ENCODE measurements at places on chromosomes 3 and 15.

GRCh38 chr3:190076601-190077394 lies 43.9 kb downstream of the P3H2 start:
- no peak for DNase-seq

GRCh38 chr15:80487839-80488390 lies 83.7 kb downstream of the ARNT2 start:
- no peak for DNase-seq

DNA sequence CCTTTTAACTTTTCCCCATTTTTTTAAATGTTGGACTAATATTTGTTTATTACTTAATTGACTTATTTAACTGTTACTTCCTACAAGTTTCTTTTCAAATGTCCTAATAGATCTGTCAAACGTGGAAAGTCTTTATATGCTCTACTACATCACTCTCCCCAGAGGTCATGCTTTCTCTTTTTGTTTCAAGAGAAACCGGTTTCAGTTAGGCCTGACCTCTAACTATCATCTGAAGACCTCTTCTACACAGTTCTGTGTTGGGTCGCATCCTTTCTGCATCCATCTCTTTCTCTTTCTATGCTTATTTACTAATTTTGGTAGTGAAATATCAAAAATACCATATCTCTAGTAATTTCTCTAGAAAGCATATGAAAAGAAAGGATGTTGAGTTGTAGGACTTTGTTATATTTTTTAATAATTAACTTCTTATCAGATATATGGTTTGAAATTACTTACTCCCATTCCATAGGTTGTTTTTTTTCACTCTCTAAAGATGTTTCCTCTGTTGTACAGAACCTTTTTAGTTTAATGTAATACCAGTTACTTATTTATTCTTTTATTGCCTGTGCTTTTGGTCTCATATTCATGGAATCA lies 781.2 kb upstream of the ARPP21 start:
- no peak for DNase-seq

GRCh38 chr3:17130956-17131355 lies 246.2 kb downstream of the PLCL2 start:
- DNase-seq, result no peak

GRCh38 chr3:30245858-30246622 lies 360.4 kb upstream of the TGFBR2 start:
- no peak for DNase-seq

- peak; percentile 55 for DNase-seq
Measured at GRCh38 chr3:37768107-37768809, 93.4 kb upstream of the CTDSPL start.

DNA sequence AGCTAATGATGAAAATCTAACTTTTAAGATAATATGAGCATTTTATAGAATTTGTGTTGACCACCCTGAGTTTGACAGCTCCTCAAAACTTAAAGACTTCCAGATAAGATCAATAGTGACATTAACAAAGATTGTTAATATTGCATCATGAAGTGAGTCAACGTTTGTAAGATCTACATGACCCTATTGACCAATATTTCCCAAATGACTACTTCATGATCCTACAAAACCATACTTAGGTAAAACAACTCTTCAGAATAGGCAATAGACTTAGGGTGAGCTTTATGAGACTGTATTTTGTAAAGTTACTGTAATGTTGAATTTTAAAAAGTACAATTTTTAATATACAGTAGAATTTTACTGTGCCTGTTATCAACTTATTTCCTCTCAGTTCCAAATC lies 422.7 kb upstream of the ALCAM start:
- no peak for DNase-seq

All from K562 (cell line).